ENCODE measurements at places on chromosomes 16 and 17.

DNA sequence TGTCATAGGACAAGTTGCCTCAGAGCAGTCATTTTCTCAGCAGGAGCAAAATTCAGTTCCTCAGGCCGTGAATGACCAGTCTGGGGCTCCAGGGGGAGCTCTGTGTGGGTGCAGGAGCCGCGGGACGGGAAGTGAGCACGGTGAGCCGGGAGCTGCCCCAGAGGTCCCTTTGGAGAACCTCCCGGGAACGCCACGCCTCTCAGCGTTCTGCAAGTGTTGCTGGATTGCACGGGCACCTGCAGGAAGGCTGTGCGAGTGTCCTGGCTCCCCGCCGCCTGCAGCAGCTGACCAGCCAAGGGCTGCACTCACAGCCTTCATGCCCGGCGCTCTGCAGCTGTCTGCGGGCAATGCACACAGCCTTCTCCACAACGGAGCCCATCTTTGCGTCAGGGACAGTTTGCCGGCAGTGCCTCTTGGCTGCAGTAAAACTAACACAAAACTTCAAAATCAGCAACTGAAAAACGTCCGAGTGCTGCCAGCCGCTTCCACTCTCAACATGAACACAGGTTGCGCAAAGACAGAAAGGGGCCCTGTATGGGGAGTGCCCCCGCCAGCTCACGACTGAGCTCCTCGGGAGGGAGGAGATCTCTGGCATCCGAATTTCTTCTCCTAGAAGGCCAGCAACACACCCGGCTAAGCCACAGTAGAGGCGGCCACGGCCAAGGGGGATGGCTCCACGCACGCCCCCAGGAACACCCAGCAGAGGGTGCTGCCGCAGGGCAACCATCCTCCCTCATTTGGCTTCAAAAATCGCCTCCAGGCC is 16.0 kb downstream of the NDUFAF8 start:
- DNase-seq: peak; percentile 50

GRCh38 chr17:49545007-49545660 is 30.5 kb upstream of the NXPH3 start:
- no peak for DNase-seq

- DNase-seq: no peak
These were observed 7.4 kb downstream of the GFAP start for GRCh38 chr17:44907729-44908470.

DNA sequence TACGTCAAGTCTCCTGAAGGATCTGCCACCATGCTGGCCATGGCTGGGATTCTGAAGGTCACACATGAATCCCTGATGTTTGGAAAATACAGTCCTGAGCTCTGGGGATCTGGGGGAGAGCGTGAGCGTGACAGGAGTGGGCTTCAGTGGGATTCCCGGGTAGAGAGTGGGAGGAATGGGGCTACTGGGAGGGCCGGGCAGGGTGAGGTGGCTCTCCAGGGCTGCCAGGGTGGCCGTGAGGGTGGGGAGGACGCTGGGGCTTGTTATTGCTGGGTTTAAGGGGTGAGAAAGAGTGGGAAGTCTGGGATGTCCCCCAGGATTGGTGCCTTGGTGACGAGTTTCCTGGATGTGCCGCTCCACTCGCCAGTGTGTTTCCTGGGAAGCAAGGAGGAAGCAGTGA is 31.3 kb downstream of the FOXL1 start:
- no peak for DNase-seq

DNA sequence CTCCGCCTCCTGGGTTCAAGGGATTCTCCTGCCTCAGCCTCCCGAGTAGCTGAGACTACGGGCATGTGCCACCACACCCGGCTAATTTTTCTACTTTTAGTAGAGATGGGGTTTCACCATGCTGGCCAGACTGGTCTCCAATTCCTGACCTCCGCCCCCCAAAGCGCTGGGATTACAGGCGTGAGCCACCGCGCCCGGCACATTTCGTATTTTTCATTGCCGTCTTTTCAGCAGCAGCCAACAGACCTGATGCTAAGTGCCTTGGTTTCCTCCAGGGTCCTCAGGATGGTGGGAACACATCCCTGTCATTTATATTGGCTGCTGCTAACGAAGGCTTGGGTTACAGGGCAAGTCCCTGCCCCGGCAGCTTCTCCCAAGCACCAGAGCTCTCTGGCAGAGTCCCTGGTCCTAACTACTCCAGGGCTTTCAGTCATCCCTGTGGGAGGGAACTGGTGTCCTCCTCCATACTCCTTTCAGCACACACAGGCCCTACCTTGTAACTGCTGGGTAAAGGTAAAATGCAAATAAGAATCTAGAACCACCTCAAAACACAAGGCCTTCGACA is 1.5 kb upstream of the RNF157 start:
- DNase-seq: no peak

- DNase-seq: no peak
These were observed 29.4 kb downstream of the TANC2 start for GRCh38 chr17:62995377-62995885.

GRCh38 chr16:3530371-3530914 is 29.6 kb downstream of the CLUAP1 start:
- no peak for DNase-seq

- no peak for DNase-seq
These were observed 16.4 kb upstream of the KDM6B start for GRCh38 chr17:7817643-7817964.

- peak; percentile 66 for DNase-seq
These were observed 26.4 kb downstream of the EEF2K start for GRCh38 chr16:22232277-22233036.

DNA sequence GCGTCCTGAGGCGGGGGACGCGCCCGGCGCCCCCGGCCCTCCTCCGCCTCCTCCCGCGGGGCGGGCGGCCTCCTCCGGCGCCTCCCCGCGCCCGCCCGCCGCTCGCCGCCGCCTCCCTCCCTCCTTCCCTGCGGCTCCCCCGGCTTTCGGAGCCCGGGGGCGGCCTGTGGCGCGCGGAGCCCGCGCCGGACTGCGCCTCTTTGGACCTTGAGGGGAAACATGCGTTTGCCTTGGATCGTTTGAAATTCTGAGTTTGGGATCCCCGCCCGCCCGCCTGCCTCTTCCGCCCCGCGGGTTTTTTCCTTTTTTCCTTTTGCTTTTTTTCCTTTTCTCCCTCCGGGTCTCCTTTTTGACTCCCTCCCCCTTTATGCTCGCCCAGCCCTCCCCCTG is 390 bp downstream of the ZNRF1 start:
- peak; percentile 53 for DNase-seq

- no peak for DNase-seq
These were observed 42.8 kb downstream of the KANSL1 start for GRCh38 chr17:46150216-46150963.

GRCh38 chr16:57361404-57361803 is 2.8 kb downstream of the CCL22 start:
- DNase-seq: no peak

DNA sequence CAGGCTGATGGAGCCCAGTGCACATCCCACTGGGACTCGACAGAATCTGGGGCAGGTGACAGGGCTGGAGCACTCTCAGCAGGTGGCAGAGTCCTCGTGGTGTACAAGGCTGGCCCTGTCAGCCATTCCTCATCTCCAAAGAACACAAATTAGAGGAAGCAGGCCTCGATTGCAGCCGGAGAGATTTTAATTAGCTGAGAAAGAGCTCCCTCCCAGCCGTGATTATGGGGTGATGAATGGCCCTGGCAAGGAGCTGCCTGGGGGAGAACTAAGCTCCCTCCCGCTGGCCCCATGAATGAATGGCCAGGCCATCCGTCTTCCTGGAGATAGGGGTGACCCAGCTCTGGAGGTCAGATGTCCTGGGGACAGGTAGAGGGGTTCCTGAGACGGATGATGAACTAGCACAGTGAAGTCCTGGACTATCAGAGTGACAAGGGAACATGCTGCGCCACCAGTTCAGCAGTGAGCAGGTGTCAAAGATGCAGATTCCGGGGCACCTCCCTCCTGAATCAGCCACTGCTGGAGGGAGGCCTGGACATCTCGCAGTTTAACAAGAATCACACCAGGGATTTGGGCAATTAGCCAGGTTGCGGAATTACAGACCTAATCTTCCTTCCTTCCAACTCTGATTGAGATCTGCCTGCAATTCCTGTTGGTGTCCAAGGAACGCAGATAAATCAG is 35.5 kb downstream of the PIMREG start:
- no peak for DNase-seq

GRCh38 chr16:68075980-68076379 is 9.2 kb upstream of the NFATC3 start:
- no peak for DNase-seq

DNA sequence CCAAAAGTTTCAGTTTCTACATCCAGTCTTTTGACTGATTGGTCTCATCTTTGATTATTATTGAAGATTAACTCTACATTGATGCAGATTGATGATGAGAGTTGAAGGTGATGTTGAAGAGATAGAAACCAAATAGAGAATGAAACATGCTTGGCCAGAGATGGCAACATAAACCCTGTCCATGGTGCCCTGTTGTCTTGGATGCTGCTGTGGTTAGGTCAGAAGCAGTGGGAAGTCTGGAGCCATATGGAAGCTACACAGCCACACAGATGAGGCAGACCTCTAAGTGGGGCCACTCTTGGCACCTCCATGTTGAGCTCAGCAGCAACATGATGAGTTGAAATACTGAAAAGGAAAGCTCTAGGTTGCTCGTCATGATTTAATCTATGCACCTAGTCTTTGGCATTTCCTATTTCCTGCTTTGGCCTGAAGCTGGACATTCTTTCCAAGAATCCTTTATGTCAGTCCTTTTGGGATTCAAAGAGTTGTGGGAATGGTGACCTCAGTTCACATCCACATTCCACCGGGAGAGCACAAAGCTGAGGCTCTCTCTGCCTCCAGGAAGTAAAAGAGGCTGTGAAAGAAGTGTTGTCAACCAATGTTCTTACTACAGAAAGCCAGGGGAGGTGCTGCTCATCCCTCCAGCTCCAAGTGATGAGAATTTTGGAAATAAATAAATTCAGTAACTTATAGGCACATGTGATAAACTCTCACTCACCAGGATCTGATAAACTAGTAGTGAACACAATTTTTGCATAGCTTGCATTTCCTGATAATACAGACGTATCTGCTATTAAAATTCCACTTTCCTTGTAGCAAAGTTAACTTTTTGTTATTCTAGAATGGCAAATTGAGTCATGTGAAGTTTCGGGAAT is 127.7 kb upstream of the MAF start:
- DNase-seq: no peak

GRCh38 chr16:66489385-66489784 is 60.5 kb downstream of the TK2 start:
- DNase-seq: no peak

GRCh38 chr17:65472666-65473309 is 88.7 kb downstream of the AXIN2 start:
- DNase-seq: no peak
